Activated CD4-positive, alpha-beta T cell treated with anti-CD3 and anti-CD28 coated beads for 36 hours (primary cell): ENCODE measurements at places on chromosomes 16 and 17.

DNA sequence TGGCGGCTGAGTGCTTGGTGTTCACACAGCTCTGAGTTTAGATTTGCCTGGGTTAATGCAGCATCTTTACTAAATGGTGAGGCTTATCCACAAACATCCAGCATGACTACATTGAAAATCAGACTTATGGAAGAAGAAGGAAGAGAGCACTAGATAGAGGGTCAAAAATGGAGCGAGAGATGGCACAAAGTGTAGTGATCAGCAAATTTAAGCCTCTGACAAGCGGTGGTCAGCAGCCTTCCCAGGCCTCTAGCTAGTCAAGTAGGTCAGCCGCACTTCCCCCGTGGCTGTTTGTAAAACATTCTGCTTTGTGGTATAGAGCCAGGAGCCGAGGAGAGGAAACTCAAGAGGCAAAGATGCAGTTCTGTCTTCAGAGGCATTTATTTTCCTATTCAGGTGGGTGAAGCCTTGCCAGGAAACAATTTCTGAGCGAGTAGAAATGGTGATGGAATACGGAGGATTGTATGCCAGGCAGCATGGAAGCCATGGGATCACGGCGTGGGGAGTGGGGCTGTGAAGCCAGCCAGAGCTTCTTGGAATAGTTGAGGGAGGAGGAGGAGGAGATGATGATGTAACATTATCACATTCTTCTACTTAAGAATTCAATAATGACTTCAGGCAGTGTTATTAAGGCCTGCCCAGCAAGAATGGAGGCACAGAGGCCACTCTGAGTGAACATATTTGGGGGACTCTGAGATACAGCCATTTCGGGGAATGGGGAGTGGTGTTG, 118.9 kb downstream of the MSI2 start:
- no peaks in the 10 kb centered on the region for H3K27me3 ChIP-seq
- H3K4me1 ChIP-seq = peaks cover 12% of the 10 kb centered on the region
- DNase-seq = no peak
- H3K4me3 ChIP-seq = no peak overlapping the region
- peaks cover 14% of the 10 kb centered on the region for H3K36me3 ChIP-seq

GRCh38 chr17:77611791-77612502, 346.6 kb upstream of the TNRC6C start:
- peak overlapping the region; percentile 67 for H3K27ac ChIP-seq
- H3K4me3 ChIP-seq = no peak overlapping the region
- DNase-seq = no peak
- H3K4me1 ChIP-seq = peaks cover 31% of the 10 kb centered on the region
- no peaks in the 10 kb centered on the region for H3K36me3 ChIP-seq

GRCh38 chr17:10186771-10187410, 11.5 kb downstream of the GAS7 start:
- no peaks in the 10 kb centered on the region for H3K4me1 ChIP-seq
- H3K27ac ChIP-seq = no peak overlapping the region
- H3K27me3 ChIP-seq = no peaks in the 10 kb centered on the region
- DNase-seq = no peak
- H3K36me3 ChIP-seq = no peaks in the 10 kb centered on the region
- H3K4me3 ChIP-seq = no peak overlapping the region

- peaks cover 18% of the 10 kb centered on the region for H3K4me1 ChIP-seq
- peaks cover 2% of the 10 kb centered on the region for H3K27me3 ChIP-seq
- H3K4me3 ChIP-seq = no peak overlapping the region
- DNase-seq = peak; percentile 33
- H3K36me3 ChIP-seq = no peaks in the 10 kb centered on the region
- H3K27ac ChIP-seq = no peak overlapping the region
Measured at GRCh38 chr16:68401871-68402747, 46.2 kb downstream of the SMPD3 start.

GRCh38 chr17:14124854-14125253, 55.5 kb downstream of the COX10 start:
- no peak for DNase-seq
- no peaks in the 10 kb centered on the region for H3K27me3 ChIP-seq
- peak overlapping the region; percentile 2 for H3K27ac ChIP-seq
- H3K36me3 ChIP-seq = peaks cover 11% of the 10 kb centered on the region
- H3K4me1 ChIP-seq = peaks cover 57% of the 10 kb centered on the region

- no peaks in the 10 kb centered on the region for H3K36me3 ChIP-seq
- no peak for DNase-seq
- H3K27me3 ChIP-seq = no peaks in the 10 kb centered on the region
- H3K4me1 ChIP-seq = no peaks in the 10 kb centered on the region
- H3K4me3 ChIP-seq = no peak overlapping the region
Measured at GRCh38 chr16:49101997-49102396, 179.6 kb downstream of the CBLN1 start.

DNA sequence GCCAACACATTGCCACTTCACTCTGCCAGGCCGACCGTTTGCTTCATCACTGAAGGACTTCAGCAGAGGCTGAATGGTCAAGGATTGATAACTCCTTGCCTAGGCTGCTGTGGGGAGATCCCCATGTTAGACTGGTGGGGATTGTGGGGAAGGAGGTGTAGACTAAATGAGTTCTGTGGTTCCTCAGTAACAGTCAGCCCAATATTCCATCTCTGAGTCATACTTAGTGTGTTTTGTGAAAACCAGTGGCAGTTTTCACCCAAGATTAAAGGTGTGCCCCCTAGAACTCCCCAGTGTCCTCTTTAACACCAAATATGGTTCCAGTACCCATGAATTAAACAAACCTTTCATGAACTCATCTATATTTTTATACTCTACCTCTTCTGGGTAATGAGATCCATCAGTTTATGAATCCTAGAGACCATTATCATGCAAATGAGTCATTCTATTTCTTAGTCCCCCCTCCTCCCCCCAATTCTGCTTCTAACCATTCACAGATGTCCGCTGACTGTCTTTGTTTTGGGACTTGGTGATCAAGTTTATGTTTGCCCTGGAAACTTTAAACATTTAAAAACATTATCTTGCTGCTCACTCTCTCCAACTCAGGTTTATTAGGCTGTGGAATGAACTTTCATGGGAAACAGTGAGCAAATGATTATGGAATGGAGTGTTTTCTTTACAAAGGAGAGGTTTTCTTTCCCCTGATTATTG, 66.8 kb upstream of the GAS7 start:
- no peaks in the 10 kb centered on the region for H3K4me1 ChIP-seq
- DNase-seq = no peak
- no peak overlapping the region for H3K27ac ChIP-seq
- H3K27me3 ChIP-seq = peaks cover 2% of the 10 kb centered on the region

GRCh38 chr16:69494991-69495392, 70.6 kb downstream of the CYB5B start:
- H3K36me3 ChIP-seq = no peaks in the 10 kb centered on the region
- H3K27me3 ChIP-seq = no peaks in the 10 kb centered on the region
- peak; percentile 76 for DNase-seq
- H3K4me1 ChIP-seq = no peaks in the 10 kb centered on the region
- no peak overlapping the region for H3K4me3 ChIP-seq
- peak overlapping the region; percentile 19 for H3K27ac ChIP-seq

- DNase-seq = peak; percentile 56
- H3K4me3 ChIP-seq = peak overlapping the region; percentile 85
- peaks cover 10% of the 10 kb centered on the region for H3K4me1 ChIP-seq
- H3K27ac ChIP-seq = peak overlapping the region; percentile 92
- no peaks in the 10 kb centered on the region for H3K36me3 ChIP-seq
Measured at GRCh38 chr16:2881783-2882649, 999 bp upstream of the FLYWCH2 start.

GRCh38 chr17:1934901-1935300, 90.2 kb downstream of the RTN4RL1 start:
- H3K27ac ChIP-seq = no peak overlapping the region
- H3K27me3 ChIP-seq = no peaks in the 10 kb centered on the region
- no peak overlapping the region for H3K4me3 ChIP-seq
- DNase-seq = no peak
- H3K36me3 ChIP-seq = no peaks in the 10 kb centered on the region

DNA sequence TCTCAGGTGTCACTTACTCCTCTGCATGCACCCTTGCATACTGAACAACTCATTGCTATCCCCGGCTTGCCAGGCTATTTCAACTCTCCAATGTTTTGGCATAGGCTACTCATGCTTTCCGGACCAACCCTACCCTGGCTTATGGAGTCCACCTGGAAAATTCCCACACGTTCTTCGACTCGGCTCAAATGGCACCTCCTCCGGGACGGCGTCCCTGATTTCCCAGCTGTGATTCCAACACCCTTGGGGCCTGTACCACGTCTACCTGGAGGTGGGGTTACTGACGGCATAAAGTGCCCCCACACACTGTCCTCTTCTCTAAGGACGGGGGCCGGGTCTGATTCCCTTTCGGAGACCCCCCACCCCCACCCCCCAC, 498 bp downstream of the SMYD4 start:
- peaks cover 54% of the 10 kb centered on the region for H3K4me1 ChIP-seq
- H3K27me3 ChIP-seq = no peaks in the 10 kb centered on the region
- H3K27ac ChIP-seq = peak overlapping the region; percentile 74
- peak; percentile 35 for DNase-seq
- H3K36me3 ChIP-seq = peaks cover 45% of the 10 kb centered on the region

- DNase-seq = no peak
- no peaks in the 10 kb centered on the region for H3K36me3 ChIP-seq
- peaks cover 23% of the 10 kb centered on the region for H3K27me3 ChIP-seq
Measured at GRCh38 chr16:71406316-71406715, 35.5 kb downstream of the TLE7 start.

DNA sequence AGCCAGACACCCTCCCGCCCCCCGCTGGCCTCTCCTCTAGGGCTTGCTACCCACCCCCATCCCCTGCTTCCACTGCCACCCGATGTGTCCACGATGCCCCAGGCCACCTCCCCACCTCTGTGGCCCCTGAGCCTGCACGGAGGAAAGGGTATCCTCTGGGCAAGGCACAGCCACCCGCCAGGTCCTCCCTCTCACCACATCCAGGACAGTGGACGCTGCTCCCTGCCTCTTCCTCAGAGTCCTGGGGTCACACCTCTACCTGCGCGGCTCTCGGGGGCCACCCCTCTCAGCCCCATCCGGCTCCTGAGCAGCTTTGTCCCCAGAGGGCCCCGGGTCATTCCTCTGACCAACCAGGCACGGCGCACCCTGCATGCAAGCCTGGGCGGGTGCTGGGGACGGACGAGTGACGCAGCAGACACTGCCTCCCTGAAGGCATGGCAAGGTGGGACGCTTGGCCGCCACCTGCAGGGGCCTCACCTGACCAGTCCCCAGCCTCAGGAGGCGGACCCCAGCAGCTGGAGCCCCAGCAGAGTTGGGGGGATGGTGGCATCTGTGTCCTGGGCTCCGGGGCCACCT, 24.8 kb downstream of the FLYWCH1 start:
- peaks cover 2% of the 10 kb centered on the region for H3K4me1 ChIP-seq
- no peak overlapping the region for H3K4me3 ChIP-seq
- H3K36me3 ChIP-seq = peaks cover 23% of the 10 kb centered on the region

DNA sequence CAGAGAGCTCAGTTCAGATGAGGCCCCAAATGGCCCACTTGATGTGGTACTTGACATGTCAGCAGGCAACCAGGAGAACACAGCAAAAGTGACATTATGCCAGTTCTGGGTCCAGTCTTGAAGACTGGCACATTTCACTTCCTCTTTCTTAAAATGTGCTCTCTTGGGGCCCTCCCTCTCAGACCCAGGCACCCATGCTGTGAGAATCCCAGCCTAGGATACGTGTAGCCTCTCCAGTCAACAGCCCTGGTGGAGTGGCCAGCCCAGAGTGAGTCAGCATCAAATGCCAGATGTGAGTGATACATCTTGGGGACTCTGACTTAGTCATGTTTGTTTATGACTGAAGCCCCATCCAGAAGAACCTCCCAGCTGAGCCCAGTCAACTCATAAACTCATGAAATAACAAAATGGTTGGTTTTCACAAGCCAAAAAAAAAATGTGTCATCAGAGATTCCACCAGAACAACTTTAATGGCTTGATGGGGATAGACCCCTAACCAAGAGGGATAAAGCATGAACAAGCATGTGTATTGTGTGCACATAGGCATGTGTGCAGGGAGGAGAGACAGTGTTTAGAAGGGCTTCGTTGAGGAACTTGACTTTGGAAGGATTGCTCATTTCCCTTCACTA, 82.5 kb upstream of the TNRC6C start:
- H3K36me3 ChIP-seq = peaks cover 12% of the 10 kb centered on the region
- peak; percentile 65 for DNase-seq
- H3K27me3 ChIP-seq = peaks cover 2% of the 10 kb centered on the region
- no peak overlapping the region for H3K27ac ChIP-seq
- no peak overlapping the region for H3K4me3 ChIP-seq
- H3K4me1 ChIP-seq = peaks cover 69% of the 10 kb centered on the region

- H3K4me3 ChIP-seq = no peak overlapping the region
- no peaks in the 10 kb centered on the region for H3K27me3 ChIP-seq
- no peak overlapping the region for H3K27ac ChIP-seq
- no peak for DNase-seq
- H3K36me3 ChIP-seq = peaks cover 21% of the 10 kb centered on the region
- peaks cover 14% of the 10 kb centered on the region for H3K4me1 ChIP-seq
Measured at GRCh38 chr17:43014020-43014648, 7.5 kb downstream of the IFI35 start.

DNA sequence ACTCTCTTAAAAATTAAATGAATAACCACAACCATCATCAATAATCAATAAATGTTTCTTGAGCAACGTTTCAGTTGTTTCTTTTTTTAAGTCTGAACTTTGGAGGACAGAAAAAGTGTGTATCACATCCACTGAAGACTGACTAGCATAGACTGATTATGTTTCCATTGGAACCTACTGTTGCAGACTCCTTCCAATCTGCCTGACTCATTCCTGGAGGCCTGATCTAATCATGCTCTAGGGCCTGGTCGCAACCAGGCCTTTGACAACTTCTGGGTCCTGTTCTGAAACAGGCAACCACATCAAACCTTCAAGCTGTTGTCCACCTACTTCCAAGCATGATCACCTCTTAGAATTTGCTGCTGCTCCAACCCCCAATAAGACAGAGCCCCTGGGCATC, 109.2 kb upstream of the NUDT7 start:
- no peak overlapping the region for H3K27ac ChIP-seq
- peaks cover 20% of the 10 kb centered on the region for H3K27me3 ChIP-seq
- no peak overlapping the region for H3K4me3 ChIP-seq
- H3K4me1 ChIP-seq = no peaks in the 10 kb centered on the region

DNA sequence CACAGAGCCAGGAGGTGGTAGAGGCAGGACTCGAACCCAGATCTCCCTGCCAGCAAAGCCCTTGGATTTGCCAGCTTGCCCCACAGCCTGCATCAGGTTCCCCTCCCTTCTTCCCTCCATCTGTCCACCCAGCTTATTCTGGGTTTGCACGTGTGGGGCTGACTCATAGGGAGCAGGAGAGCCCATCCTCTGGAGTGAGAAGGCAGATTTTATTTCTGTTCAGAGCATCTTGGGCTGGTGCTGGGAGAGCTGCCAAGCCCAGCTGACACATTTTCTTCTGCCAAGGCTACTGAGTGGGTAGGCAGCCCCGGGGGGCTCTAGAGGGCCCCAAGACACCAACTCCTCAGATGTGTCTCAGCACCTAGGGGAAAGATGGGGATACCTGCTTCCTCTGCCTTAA, 106.3 kb upstream of the CRHR1 start:
- no peak overlapping the region for H3K27ac ChIP-seq
- H3K4me1 ChIP-seq = no peaks in the 10 kb centered on the region
- no peak for DNase-seq
- H3K36me3 ChIP-seq = no peaks in the 10 kb centered on the region

- DNase-seq = peak; percentile 47
- no peaks in the 10 kb centered on the region for H3K36me3 ChIP-seq
- H3K4me1 ChIP-seq = peaks cover 24% of the 10 kb centered on the region
- no peaks in the 10 kb centered on the region for H3K27me3 ChIP-seq
- H3K4me3 ChIP-seq = peak overlapping the region; percentile 30
Measured at GRCh38 chr16:68005786-68006286, 6.6 kb upstream of the DPEP2 start.

GRCh38 chr16:84885342-84885910, 65.6 kb downstream of the CRISPLD2 start:
- H3K27ac ChIP-seq = no peak overlapping the region
- H3K4me3 ChIP-seq = no peak overlapping the region
- peaks cover 2% of the 10 kb centered on the region for H3K27me3 ChIP-seq
- no peak for DNase-seq

GRCh38 chr17:58282442-58282841, 1.7 kb upstream of the MPO start:
- H3K4me3 ChIP-seq = no peak overlapping the region
- no peaks in the 10 kb centered on the region for H3K36me3 ChIP-seq
- H3K4me1 ChIP-seq = peaks cover 4% of the 10 kb centered on the region
- H3K27ac ChIP-seq = no peak overlapping the region
- DNase-seq = no peak
